Progenitor cell of endocrine pancreas (in vitro differentiated cells): ENCODE measurements at places on chromosomes 6 and 20.

GRCh38 chr6:37177077-37177934 is 7.4 kb downstream of the PIM1 start:
- no peak for DNase-seq

DNA sequence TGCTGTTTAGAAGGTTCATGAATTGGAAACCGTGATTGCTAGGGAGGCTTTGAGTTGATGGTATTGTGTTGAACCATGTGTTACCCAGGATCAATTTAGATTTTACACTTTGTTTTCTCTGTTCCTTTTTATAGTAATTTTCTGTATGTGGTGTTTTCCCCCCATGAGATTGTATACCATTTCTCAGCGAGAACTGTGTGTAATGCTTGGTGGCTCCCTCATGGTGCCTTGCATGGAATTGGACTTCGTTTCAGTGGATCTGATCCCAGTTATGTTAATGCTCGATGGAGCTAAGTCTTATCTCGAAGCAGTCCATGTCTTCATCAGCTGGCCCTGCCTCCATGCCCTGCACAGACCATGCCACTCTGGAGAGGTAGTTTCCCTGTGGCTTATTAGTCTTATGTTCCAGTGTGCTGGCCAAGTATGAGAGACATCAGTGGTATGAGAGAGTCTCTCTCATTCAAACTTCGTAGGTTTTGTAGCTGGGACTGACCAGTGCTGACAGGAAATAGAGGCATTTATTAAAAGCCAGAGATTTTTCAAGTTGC is 18.7 kb downstream of the PTPN1 start:
- DNase-seq: no peak

DNA sequence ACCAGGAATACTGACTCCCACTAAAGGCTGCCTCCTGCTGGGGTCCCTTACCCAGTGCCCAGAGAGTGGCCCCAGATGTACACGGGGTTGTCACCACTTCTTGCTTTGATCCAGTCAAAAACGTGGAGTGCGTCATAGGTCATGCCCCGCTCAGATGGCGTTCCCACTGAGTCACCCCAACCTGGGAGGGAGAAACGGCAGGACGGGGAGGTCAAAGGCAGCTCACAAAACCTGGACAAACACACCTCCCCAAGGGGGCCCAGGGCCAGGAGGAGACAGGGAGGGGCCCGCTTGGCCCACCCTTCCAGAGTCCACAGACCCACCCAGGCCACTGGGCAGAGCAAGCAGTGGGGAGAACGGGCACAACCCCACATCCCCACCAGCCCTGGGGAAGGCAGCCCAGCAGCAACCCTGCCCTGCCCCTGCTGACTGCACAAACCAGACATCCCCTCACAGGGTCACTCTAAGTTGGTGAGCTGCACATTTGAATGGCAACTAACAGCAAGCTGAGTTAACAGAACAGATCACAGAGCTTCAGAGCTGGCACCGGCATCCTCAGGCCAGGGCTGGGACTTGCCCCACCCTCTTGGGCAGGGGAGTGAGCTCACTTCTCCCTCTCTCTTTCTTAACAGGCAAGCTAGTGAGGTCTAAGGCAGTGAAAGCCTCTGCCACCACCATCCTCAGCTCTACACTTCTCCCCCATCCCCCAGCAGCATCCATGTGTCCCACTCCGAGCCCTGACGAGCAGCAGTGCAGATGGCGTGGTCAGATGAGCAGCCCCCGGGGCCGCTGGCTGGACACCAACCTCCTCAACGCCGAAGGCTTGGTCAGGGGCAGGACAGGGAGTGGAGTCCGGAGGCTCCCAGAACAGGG is 61.7 kb downstream of the PYGB start:
- DNase-seq: no peak

- DNase-seq: no peak
These were observed 2.7 kb upstream of the C6orf62 start for GRCh38 chr6:24721461-24722215.

DNA sequence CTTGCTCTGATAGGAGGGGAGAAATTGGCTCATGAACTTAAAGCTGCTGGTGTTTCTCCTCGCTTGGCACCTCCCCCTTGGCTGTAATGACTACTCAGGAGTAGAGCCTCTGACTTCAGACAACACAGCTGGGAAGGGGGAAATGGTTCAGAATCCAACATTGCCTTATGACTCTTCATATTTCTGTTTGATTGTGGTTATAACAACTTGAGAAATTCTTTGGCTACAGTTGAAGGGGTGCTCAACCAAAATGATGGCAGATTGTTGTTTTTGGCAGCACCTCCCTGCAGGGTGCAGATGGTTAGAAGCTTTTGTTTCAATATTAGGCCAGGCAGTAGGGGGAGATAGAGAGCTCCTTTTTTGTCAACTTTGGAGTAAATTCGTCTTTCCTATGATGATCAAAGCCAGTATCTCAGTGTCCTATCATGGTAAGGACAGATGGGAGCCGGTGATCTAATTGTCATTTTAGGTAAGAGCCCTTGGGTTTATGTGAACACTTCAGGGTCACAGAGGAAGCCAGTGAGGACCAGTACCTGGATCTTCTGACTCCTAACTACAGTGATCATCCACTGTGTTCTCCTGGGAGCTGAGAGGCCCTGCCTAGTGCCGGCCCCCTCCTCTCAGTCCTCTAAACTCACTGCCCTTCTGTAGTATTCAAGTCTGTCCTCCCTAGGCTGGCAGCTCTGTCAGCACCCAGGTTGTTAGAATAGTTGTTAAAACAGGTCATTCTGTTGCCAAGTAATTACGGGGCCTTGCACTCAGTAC is 39.9 kb downstream of the RPRD1B start:
- no peak for DNase-seq
